ENCODE measurements at places on chromosomes 11 and 22.

- no peak for DNase-seq
These were observed 21.6 kb downstream of the SVIP start for GRCh38 chr11:22807855-22808570.

DNA sequence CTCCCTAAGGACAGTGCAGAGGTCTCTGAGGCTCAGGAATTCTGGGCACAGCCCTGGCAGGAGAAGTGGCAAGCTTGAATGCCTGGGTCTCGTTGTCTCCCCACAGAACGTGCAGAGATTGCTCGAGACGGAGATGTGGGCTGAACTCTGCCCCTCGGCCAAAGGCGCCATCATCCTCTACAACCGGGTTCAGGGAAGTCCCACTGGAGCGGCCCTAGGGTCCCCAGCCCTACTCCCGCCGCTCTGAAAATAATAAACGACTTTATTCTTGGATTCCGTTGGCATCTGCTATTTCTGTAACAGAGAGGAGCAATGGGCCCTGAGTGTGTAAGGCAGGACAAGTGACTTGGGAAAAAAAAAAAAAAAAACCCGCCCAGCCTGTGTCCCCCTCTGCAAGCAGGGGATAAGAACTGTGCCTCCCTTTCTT lies 591 bp upstream of the DNAJC4 start:
- DNase-seq, result no peak

DNA sequence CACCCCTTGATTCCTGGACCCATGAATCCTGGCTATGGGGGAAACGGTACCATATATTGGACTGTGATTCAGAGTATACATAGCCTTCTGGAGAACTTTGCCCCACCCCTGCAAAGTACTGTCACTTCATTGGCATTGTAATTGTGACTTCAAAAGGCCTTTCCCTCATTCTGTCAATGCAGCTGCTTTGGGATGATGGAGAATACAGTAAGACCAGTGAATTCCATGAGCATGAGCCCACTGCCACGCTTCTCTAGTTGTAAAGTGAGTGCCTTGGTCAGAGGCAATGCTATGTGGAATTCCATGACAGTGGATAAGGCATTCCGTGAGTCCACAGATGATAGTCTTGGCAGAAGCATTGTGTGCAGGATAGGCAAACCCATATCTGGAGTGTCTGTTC lies 25.7 kb upstream of the MSANTD2 start:
- DNase-seq, result no peak

DNA sequence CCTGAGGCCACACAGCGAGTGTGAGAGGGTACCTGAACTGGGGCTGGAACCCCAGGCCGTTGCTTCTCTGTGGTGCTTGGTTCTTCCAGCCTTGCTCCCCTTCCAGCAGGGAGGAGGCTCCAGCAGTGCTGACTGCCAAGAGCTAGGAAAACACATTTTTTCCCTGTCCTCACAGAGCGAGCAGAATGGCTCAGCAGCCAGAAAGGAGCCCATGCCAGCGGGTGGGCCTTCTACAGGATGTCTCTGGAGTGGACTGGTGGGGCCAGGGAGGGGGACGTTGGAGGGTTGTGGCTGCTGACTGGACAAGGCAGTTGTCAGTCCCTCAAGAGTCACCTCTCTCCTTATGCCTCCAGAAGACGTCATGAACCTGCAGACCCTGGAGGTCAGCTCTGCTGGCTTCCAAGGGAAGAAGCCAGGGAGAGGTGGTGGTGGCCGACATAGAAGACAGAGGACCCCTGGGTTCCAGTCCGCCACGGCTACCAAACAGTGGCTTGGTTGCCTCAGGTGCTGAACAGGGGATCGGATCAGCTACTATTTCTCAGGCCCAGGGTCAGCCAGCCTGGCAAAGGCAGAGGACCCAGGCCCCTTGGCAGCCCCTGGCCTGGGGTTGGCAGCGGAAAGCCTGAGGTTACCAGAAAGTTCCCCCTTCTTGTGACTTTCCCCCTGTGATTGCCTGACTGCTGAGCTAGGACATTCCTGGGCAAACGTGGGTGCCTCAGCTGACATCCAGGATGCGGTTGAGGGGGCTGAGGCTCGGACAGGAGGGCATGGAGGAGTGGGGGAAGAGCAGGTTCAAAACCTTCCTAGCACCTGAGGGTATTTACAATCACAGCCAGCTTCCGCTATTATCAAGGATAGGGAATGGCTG lies 3.7 kb downstream of the MAFF start:
- peak; percentile 66 for DNase-seq

DNA sequence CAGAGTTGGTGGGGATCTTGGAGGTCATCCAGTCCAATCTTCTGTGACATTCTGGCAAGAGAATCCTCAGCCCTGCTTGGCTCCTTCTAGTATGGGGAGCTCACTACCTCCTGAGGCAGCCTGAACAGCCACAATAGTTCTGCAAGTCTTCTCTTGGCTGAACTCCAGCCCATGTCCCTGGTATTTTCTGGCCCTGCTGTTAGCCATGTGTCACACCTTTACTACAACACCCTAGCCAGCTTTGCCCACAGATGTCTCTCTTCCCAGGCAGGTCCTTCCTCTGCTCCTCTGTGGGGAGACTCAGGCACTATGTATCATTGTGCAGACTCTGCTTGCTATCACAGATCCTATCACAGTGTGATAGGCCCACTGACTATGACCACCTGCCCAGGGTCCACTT lies 297.7 kb downstream of the CTTN start:
- DNase-seq, result no peak

DNA sequence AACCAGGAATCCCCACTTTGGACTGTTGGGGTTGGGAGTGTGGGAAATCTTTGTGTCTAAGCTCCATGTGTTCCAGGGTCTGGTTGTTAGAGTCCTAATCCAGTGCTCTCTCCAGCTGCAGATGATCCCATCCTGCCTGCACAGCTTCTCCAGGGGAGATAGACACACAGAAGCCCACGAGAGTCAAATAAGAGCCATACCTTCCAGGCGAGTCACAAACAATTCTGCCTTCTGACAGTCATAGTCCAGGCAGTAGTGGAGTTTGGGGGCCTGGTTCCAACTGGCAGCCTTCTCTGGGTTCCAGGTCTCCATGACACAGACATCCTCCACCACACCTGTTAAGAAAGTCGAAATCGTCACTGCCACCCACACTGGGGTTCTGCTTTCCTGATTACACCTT lies 32.1 kb downstream of the SYT13 start:
- DNase-seq, result no peak

- no peak for DNase-seq
These were observed 14.9 kb downstream of the SLC25A18 start for GRCh38 chr22:17578136-17578754.

GRCh38 chr22:50150161-50151129 lies 20.1 kb upstream of the PANX2 start:
- DNase-seq, result no peak

DNA sequence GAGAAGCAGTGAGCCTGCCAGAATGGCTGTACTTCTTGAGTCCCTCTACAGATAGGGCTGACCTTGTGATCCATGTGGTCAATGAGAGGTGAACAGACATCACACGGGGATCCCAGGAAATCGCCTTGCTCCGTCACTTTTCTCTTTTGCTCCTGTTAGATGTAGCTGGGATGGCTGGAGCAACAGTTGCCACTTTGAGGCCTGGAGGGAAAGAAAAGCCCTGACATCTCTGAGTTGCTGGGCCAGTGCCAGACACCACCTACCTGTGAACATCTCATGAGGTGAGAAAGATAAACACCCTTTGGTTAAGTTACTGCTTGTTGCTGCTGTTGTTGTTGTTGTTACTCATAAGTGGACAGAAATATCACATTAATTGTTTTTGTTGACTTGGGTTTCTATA lies 840.3 kb downstream of the TBC1D22A start:
- no peak for DNase-seq

GRCh38 chr11:19259487-19260345 lies 19.0 kb upstream of the E2F8 start:
- DNase-seq, result no peak

DNA sequence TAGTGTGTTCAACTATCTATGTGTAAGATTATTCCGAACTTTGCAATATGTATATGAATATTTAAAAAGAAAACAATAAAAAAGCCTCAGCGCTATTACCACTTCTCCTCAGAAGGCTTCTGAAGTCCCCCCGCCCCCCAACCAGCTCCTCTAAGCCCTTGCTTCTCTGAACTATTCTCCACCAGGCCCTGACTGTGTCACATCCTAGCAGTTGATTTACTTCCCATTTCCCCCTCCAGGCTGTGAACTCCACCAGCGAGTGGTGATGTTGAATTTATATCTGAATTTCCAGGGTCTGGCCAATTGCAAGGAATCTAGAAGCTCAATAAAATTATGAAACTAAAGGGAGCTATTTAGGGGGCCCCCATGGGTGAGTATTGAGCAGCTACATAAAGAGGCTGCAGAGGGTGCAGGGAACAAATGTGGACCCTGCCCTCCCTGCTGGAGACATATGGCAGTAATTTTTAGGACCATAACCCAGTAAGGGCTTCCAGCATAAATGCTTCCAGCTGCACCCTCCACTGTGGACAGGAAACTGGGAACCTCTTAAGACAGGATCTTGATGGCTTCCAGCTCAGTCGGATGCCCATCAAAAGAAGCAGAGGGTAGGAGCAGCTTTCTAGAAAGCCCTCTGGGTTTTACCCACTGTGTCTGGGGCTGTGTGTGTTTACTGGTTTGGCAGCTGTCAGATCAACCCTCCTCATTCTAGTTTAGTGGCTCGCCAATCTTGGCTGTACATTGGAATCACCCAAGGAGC lies 81.4 kb downstream of the TIMP3 start:
- DNase-seq, result no peak

- no peak for DNase-seq
These were observed 97.8 kb downstream of the OSBP2 start for GRCh38 chr22:30792456-30792855.

GRCh38 chr11:62138630-62139425 lies 15.0 kb downstream of the INCENP start:
- no peak for DNase-seq

- no peak for DNase-seq
These were observed 20.2 kb upstream of the PRDM10 start for GRCh38 chr11:130022799-130023198.

DNA sequence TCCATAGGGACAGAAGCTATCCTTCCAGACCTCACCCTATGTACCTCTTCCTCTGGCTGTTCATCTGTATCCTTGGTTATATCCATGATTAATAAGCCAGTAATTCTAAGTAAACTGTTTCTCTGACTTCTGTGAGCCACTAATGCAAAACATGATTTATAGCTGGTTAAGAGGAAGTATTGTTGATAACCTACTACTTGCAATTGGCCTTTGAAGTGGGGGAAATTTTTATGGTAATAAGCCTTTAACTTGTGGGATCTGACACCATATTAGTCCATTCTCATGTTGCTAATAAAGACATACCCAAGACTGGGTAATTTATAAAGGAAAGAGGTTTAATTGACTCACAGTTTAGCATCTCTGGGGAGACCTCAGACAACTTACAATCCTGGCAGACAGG lies 21.9 kb downstream of the CASP12 start:
- no peak for DNase-seq

DNA sequence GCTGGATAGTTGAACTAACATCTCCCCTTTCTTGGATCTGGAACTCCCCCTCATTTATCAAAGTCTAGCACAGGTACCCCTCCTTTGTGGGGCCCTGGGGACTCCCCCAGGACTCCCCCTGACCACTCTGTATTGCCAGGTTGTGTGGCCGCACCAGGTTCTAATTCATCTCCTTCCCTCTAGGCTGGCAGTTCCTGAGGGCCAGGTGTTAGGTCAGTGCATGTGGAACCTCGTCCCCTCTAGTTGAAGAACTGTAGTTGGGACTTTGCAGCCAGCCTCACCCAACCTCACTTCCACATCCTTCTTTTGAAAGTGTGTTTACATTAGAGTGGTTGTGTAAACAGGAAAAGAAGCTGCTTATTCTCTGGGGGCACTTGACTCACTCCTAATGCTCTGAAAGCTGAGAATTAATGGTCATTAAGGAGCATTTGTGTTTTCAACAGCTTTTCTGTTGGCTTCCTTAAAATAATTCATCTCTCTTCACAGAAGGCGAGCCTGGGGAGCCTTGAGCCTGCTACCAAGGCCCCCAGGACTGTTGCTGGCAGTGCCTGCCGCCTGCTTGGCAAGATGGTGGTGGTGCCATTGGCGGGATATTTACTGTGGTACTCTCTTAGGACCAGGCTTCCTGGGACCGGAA lies 11.8 kb downstream of the UPB1 start:
- DNase-seq, result no peak

DNA sequence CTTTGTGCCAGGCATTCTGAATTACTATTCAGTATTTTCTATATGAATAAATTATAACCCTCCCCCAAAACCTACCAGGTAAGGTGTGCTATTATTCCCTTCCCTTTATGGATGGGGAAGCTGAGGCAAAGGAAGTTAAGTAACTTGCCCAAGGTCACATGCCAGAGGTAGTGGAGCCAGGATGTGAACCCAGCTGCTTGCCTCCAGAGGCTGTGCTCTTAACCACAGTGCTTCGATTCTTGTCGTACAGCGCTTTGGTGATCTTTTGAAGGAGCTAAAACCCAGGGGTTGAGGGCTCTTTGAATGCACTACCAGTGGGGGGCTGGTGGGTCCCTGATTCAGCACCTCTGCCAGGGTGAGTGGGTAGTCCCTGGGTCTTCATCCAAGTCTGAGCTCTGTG lies 18.8 kb downstream of the MCM5 start:
- DNase-seq, result no peak

GRCh38 chr22:29840498-29840897 lies 2.4 kb upstream of the ASCC2 start:
- DNase-seq, result no peak

DNA sequence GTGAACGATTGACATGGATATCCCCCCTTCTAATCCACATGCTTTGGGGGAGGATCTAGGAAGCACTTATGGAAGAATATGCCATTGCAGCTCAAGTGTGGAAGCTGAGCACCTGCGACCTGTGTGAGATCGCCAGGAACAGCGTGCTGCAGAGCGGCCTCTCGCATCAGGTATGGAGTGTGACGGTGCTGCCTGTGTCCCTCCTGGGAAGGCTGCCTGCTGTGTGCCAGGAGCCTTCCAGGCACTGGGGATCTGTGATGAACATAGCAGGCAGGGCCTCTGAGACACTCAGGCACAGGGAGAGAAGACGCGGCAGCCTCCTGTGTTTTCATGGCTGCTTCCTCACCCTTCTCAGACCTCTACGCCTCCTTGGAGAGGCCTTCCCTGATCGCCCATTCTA lies 36.5 kb downstream of the RNF141 start:
- DNase-seq, result no peak

Data from AG09309 (cell line).